ENCODE measurements at places on chromosomes 16 and 17. TPM values are rescaled to one million over a fixed set of nuclear protein-coding genes. Genes with fewer than 3 reads are reported as not detected.

GRCh38 chr16:87016046-87017035 lies 300.9 kb downstream of the C16orf95 start:
- no peak overlapping the region for H3K4me3 ChIP-seq
- DNase-seq, result no peak
- no peaks in the 10 kb centered on the region for H3K27me3 ChIP-seq
- H3K4me1 ChIP-seq, result peaks cover 2% of the 10 kb centered on the region
- no peak overlapping the region for H3K27ac ChIP-seq

- H3K4me3 ChIP-seq, result no peak overlapping the region
- no peaks in the 10 kb centered on the region for H3K4me1 ChIP-seq
- DNase-seq, result no peak
- H3K36me3 ChIP-seq, result peaks cover 16% of the 10 kb centered on the region
- no peak overlapping the region for H3K27ac ChIP-seq
Measured at GRCh38 chr16:19810817-19811731, 73.6 kb downstream of the GPRC5B start.

DNA sequence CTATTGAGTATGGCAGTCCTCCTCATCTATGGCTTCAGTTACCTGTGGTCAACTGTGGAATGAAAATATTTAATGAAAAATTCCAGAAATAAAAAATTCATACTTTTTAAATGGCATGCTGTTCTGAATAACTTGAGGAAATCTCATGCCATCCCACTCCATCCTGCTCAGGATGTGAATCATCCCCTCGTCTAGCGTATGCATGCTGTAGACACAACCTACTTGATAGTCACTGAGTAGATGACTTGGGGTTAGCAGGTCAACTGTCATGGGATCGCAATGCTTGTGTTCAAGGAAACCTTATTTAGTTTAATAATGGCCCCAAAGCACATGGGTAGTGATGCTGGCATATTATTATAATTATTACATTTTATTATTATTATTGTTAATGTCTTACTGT lies 4.8 kb upstream of the VAC14 start:
- H3K4me3 ChIP-seq, result no peak overlapping the region
- no peaks in the 10 kb centered on the region for H3K36me3 ChIP-seq
- no peaks in the 10 kb centered on the region for H3K27me3 ChIP-seq

GRCh38 chr16:9124908-9125584 lies 33.6 kb downstream of the HAPSTR1 start:
- H3K36me3 ChIP-seq, result peaks cover 12% of the 10 kb centered on the region
- H3K4me1 ChIP-seq, result peaks cover 4% of the 10 kb centered on the region
- no peaks in the 10 kb centered on the region for H3K27me3 ChIP-seq
- no peak overlapping the region for H3K4me3 ChIP-seq
- no peak overlapping the region for H3K27ac ChIP-seq

- H3K4me1 ChIP-seq, result no peaks in the 10 kb centered on the region
- no peaks in the 10 kb centered on the region for H3K36me3 ChIP-seq
- no peaks in the 10 kb centered on the region for H3K27me3 ChIP-seq
- no peak for DNase-seq
- H3K27ac ChIP-seq, result no peak overlapping the region
Measured at GRCh38 chr16:21053590-21053989, 97.1 kb downstream of the DNAH3 start.

GRCh38 chr16:20849589-20850390 lies 43.5 kb downstream of the REXO5 start:
- DNase-seq, result peak; percentile 51
- H3K4me1 ChIP-seq, result no peaks in the 10 kb centered on the region
- no peak overlapping the region for H3K4me3 ChIP-seq
- H3K27ac ChIP-seq, result no peak overlapping the region
- peaks cover 6% of the 10 kb centered on the region for H3K36me3 ChIP-seq

GRCh38 chr16:67880584-67880983 lies 4.1 kb upstream of the NRN1L start:
- no peak overlapping the region for H3K4me3 ChIP-seq
- no peak overlapping the region for H3K27ac ChIP-seq
- no peaks in the 10 kb centered on the region for H3K4me1 ChIP-seq
- H3K27me3 ChIP-seq, result no peaks in the 10 kb centered on the region
- peaks cover 73% of the 10 kb centered on the region for H3K36me3 ChIP-seq
- DNase-seq, result no peak

DNA sequence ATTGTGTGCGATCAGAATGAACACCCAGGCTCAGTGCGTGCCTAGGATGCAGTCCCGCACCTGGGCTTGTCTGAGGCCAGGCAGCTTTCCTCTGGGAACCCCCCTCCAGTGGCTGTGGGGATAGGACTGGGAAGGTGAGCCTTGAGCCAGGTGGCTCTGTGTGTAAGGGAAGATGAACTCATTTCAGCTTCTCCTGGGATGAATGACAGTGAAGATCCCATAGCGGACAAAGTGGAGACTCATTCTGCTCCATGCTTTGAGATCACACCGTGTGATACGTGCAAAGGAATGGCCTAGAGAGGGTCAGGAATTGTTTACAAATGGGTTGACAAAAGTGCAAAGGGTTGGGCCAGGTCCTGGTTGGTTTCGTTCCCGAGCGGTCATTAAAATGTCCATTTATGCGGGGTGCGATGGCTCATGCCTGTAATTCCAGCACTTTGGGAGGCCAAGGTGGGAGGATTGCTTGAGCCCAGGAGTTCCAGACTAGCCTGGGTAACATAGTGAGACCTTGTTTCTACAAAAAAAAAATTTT lies 15.8 kb downstream of the GPRC5C start:
- H3K4me3 ChIP-seq, result no peak overlapping the region
- no peak for DNase-seq

GRCh38 chr17:231966-232807 lies 50.7 kb upstream of the DOC2B start:
- no peaks in the 10 kb centered on the region for H3K27me3 ChIP-seq
- peaks cover 6% of the 10 kb centered on the region for H3K4me1 ChIP-seq

DNA sequence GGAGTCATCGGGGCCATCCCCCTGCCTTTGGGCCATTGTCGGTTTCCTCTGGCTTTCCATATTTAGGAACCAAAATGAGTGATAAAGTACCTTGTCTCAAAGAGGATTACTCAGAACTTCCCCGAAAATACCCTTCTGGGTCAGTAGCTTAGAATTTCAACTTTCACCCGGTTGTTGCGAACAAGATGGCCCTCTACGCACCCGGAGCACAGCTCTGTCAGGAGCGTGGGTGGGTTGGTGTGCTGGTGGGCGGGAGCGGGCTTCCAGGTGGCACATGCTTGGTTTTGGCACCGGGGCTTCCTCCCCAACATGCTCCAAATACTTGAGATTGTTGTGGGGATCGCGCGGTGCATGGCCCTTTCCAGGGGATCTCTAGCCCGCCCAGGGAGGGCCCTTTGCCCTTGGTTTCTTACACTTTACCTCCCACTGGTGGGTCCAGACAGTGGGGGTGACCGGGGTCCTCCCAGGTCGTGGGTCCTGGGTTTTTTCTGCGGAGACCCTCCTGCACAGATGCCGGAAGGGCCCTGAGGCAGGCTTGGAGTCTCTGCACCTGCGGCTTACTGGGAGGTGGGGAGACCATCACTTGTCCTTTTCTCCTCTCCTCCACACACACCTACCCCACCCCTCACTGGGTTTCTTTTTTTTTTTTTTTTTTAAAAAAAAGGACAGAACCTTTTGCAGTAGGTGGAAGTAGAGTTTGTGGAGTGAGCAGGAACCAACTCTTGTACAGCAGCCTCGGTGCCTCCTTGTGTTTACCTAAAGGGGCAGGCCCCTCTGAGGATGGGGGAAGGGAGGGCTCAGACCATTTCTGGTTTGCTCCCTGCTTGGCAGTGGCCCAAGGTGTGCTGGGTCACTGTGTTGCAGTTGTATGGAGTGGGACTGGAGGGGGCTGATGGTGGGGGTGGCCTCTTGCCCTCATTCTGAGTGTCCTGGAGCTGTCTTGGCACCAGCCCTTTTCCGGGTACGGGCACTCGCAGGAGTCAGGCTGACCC lies 142.1 kb downstream of the SEC14L1 start:
- DNase-seq, result peak; percentile 70
- peaks cover 3% of the 10 kb centered on the region for H3K27me3 ChIP-seq
- peak overlapping the region; percentile 90 for H3K4me3 ChIP-seq

DNA sequence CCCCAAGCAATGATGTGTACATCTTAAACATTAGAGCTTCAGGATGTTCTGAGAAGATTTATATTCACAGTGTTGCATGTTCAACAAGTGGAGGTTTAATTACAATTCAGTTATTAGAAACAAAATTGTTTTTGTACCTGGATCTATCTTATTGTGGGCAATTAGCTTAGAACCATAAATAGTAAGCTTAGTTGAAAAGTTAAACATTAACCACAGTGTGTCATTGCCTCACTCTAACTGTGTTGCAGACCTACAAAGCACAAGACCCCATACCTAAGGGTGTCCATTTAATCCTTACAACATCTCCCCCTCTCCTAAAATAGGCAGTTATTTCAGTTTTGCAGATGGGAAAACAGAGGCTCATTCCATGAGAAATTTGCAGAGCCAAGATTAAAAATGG lies 632.0 kb upstream of the SOX9 start:
- no peaks in the 10 kb centered on the region for H3K4me1 ChIP-seq
- DNase-seq, result no peak
- no peak overlapping the region for H3K27ac ChIP-seq
- no peaks in the 10 kb centered on the region for H3K36me3 ChIP-seq

- H3K4me3 ChIP-seq, result no peak overlapping the region
- no peaks in the 10 kb centered on the region for H3K4me1 ChIP-seq
- H3K36me3 ChIP-seq, result peaks cover 54% of the 10 kb centered on the region
- H3K27me3 ChIP-seq, result no peaks in the 10 kb centered on the region
- H3K27ac ChIP-seq, result no peak overlapping the region
- DNase-seq, result no peak
Measured at GRCh38 chr17:77492446-77493237, 351.9 kb downstream of the SEC14L1 start.

DNA sequence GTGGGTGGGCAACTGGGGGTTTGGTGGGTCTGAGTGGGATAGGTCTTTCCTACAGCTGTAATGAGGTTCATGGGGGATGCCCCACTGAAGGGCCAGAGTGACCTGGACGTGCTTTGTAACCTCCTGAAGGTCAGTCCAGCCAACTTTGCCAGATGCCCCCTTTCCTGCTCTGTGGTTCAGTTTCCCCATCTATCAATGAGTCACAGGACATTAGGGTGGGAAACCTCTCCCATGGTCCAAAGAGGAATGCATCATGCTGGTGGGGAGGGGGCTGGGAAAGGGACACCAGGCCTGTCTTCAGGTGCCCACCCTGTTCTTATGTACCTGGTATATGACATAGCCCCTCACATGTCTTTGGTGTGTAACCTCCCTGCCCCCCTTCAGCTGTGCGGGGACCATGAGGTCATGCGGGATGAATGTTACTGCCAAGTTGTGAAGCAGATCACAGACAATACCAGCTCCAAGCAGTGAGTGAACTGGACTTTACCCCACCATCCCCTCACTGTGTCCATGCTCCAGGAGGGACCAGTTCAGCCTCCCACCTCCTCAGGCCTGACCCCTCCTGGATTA lies 24.0 kb upstream of the ALKBH5 start:
- H3K27me3 ChIP-seq, result no peaks in the 10 kb centered on the region
- H3K36me3 ChIP-seq, result no peaks in the 10 kb centered on the region
- peak overlapping the region; percentile 14 for H3K4me3 ChIP-seq
- no peak for DNase-seq

DNA sequence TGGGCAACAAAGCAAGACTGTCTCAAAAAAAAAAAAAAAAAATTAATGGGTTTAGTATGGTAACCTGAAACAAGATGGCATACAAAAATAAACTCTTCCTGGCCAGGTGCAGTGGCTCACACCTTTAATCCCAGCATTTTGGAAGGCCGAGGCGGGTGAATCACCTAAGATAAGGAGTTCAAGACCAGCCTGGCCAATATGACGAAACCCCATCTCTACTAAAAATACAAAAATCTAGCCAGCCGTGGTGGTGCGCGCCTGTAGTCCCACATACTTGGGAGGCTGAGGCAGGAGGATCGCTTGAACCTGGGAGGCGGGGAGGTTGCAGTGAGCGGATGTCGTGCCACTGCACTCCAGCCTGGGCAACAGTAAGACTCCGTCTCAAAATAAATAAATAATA lies 55.7 kb downstream of the PAFAH1B1 start:
- no peak for DNase-seq
- H3K4me3 ChIP-seq, result no peak overlapping the region
- H3K4me1 ChIP-seq, result no peaks in the 10 kb centered on the region
- H3K36me3 ChIP-seq, result peaks cover 50% of the 10 kb centered on the region

DNA sequence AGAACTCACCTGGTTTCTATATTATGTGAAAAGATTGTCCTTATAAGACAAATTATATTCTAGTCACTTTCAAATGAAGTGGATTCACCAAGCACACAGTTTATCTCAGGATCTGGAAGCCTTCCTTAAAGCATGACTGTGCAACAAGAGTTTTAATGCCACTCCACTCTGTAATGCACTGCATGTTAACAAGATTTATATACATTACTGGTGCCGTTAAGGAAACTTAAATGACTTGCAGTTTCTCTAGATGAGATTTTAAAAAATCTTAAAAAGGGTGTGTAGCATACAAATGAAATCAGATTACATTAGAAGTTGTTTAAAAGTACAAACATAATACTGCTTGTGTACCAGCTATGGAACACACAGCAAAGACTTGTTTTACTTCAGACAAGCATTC lies 150.8 kb downstream of the SNX11 start:
- H3K36me3 ChIP-seq, result no peaks in the 10 kb centered on the region
- H3K27me3 ChIP-seq, result no peaks in the 10 kb centered on the region
- H3K27ac ChIP-seq, result no peak overlapping the region
- no peak for DNase-seq
- H3K4me3 ChIP-seq, result no peak overlapping the region

GRCh38 chr17:37555386-37555785 lies 53.8 kb downstream of the SYNRG start:
- H3K27ac ChIP-seq, result no peak overlapping the region
- H3K27me3 ChIP-seq, result no peaks in the 10 kb centered on the region
- DNase-seq, result no peak
- no peak overlapping the region for H3K4me3 ChIP-seq
- H3K36me3 ChIP-seq, result peaks cover 4% of the 10 kb centered on the region

GRCh38 chr17:44093231-44093900 lies 22.8 kb downstream of the G6PC3 start:
- H3K36me3 ChIP-seq, result peaks cover 16% of the 10 kb centered on the region
- no peaks in the 10 kb centered on the region for H3K27me3 ChIP-seq
- DNase-seq, result no peak
- no peaks in the 10 kb centered on the region for H3K4me1 ChIP-seq
- no peak overlapping the region for H3K27ac ChIP-seq

- H3K4me3 ChIP-seq, result no peak overlapping the region
- DNase-seq, result no peak
- peaks cover 38% of the 10 kb centered on the region for H3K36me3 ChIP-seq
- H3K4me1 ChIP-seq, result no peaks in the 10 kb centered on the region
- no peak overlapping the region for H3K27ac ChIP-seq
- no peaks in the 10 kb centered on the region for H3K27me3 ChIP-seq
Measured at GRCh38 chr16:27458258-27458657, 56.3 kb downstream of the IL21R start.

- H3K36me3 ChIP-seq, result no peaks in the 10 kb centered on the region
- no peak overlapping the region for H3K4me3 ChIP-seq
- peaks cover 2% of the 10 kb centered on the region for H3K27me3 ChIP-seq
- peaks cover 2% of the 10 kb centered on the region for H3K4me1 ChIP-seq
Measured at GRCh38 chr16:65219786-65220185, 97.9 kb upstream of the CDH11 start.

PLCD3 gene
- 41.6 TPM for total RNA-seq

EPX gene
- not detected for total RNA-seq

CES1 gene
- not detected for total RNA-seq

SULT1A1 gene
- 5.0 TPM for total RNA-seq

KCNJ16 gene
- total RNA-seq, result not detected

CCL4 gene
- total RNA-seq, result not detected

SLFN14 gene
- not detected for total RNA-seq

CEP295NL gene
- total RNA-seq, result 0.42 TPM

DNAI2 gene
- total RNA-seq, result not detected

HS3ST3A1 gene
- 3.2 TPM for total RNA-seq

FN3K gene
- 28.3 TPM for total RNA-seq
